ENCODE measurements at places on chromosomes 11 and 22. TPM values are rescaled to one million over a fixed set of nuclear protein-coding genes. Genes with fewer than 3 reads are reported as not detected.
A peak's percentile ranks its signal among the peaks of the same experiment; 100 is the strongest.

DNA sequence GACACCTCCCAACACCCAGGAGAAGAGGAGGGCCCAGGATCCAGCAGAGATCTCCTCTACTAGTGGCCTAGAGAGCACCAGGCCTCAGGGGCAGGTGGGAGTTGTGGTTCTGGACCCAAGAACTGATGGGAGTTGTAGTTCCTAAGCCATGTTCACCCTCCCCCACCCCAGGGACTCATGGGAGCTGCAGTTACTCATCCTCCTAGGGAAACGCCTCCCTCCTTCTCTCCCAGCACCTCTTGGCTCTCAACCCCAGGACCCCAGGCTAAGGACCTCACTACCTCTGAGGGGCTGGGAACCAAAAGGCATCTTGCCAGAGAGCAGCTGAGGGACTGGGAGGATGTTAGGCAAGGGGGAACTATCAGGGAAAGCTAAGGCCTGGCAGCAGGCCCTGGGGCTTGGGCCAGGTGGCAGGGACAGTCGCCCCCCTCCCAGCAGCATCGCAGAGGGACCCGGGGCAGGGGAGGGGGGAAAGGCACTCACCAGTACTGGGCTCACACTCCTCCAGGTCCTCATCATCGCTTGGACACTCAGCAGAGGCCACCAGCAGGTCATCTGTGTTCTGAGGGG lies 28.9 kb downstream of the SLC22A12 start:
- DNase-seq, result no peak

GRCh38 chr11:26767060-26767459 lies 45.2 kb upstream of the SLC5A12 start:
- no peak for DNase-seq

DNA sequence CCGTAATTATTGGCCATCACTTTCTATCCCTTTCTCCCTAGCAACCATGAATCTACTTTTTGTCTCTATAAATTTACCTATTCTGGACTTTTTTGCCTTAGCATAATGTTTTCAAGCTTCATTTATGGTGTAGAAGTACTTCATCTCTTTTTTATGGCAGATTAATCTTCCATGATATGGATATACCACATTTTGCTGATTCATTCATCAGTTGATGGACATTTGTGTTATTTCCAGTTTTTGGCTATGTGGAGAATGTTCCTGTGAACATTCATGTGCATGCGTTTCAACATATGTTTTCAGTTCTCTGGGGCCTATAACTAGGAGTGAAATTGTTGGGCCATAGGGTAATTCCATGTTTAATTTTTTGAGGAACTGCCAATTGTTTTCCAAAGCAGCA lies 12.8 kb downstream of the CAPN1 start:
- DNase-seq, result no peak

DNA sequence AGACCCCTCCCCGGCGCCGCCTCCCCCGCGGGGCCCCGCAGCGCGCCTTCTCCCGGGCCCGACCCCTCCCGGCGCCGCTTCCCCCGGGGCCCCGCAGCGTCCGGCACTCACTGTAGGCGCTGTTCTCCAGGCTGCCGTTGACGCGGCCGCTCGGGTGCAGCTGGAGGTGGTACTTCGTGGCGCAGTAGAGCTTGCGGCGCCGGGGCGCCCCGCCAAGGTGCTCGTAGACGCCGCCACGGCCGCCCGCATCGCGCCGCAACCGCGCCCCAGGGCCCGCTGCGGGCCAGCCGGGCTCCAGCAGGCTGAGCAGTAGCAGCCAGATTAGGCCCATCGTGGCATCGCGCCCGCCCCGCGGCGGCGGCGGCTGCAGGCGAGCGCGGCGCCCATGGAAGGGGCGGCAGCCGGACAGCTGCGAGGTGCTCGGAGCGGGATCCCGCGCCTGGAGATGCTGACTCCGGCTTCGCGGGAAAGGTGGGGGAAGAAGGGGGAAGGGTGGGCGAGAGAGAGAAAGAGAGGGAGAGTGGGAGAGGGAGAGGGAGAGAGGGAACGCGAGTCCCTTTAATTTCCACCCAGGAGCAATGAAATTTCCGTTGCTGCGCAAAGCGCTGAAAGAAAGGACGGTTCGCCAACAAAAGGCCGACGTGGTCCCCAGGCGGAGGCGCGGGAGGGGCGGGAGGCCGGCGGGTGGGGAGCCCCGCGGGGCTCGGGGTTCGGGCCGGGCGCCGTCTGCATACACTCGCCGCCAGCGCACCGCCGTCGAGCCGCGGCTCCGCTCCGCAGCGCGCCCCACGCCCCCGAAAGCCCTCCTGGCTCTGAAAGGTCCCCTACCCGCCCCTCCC lies at the start of gene FGF3:
Gene FGF3 (minus strand): TSS at position 814 of the 839 bp plus-strand sequence. CDS start 483 bp downstream, at position 331.
- no peak for DNase-seq

DNA sequence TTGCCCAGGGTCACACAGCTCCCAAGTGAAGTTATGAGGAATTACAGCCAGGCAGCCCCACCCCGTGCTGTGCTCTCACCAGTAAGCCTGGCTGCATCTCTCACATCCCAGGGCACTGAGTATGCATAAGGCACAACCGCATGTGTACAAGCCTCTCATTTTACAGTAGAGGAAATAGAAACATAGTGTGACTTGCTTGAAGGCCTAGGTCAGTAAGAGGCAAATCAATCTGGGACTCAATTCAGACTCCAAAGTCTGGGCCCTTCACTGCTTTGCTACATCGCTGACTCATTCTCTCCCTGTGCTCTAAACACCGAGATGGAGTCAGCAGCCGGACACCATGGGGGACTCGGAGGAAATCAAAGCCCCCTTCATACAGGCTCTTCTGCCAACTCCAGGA lies 7.9 kb downstream of the ABTB2 start:
- DNase-seq, result no peak

The PTPMT1 gene
- total RNA-seq, result 45.1 TPM

DNA sequence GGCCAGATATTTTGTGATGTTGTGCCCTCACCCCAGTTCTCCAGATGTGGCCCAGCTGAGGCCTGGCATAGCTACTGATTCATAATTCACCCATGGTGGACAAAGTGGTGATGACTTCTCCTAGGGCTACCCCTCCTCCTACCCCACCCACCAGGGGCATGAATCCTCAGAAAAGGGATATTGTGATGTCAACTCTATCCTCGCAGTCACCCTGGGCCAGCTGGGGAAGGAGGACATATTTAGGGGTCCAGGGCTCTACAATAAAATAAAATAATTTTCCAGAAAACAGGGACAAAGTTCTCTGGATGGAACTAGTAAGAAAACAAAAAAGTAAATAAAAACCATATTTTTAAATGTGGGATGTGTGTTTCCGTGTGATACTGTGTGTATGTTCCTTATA lies at the start of gene UBQLNL:
Gene UBQLNL (minus strand): TSS at position 101 of the 400 bp plus-strand sequence. CDS start 258 bp downstream, outside the sequence.
- DNase-seq, result no peak

GRCh38 chr11:9962722-9963121 lies 298.8 kb downstream of the SWAP70 start:
- no peak for DNase-seq

The MB gene
- total RNA-seq, result not detected

The ADAMTS15 gene
- 9.4 TPM for total RNA-seq

DNA sequence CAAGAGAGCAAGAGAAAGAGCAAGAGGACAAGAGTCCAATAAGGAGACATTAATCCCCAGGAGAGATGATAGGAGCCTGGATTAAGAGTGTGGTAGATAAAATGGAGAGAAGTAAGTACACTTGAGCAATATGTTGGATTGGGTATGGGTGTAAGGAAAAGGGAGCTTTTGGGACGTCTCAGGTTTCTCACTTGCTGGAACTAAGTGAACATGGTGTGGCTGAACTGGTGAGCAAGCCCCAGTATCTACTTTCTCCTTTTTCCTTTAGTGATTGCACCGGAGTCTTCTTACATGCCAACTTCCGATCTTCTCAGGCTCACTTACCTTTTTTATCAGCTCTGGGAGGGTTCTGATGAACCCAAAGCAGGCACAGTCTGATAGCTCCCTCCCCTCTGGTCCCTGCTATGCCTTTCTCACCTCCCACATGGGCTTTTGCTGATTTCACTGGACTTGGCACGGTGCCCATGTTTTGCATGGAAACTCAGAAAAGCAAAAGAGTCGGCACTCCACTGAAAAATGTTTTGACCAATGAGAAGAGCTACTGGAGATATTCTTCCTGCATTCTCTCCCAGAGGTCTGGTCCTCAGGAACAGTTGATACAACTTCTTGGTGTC lies 14.5 kb upstream of the APLNR start:
- peak; percentile 58 for DNase-seq

The ABCC8 gene
- total RNA-seq, result not detected

- peak; percentile 50 for DNase-seq
Observed at GRCh38 chr11:118002541-118003423, 16.6 kb downstream of the IL10RA start.

The SEC14L6 gene
- total RNA-seq, result 2.3 TPM

The SCN2B gene
- 2.3 TPM for total RNA-seq

- no peak for DNase-seq
Observed at GRCh38 chr22:50011447-50012210, 936 bp downstream of the IL17REL start.

DNA sequence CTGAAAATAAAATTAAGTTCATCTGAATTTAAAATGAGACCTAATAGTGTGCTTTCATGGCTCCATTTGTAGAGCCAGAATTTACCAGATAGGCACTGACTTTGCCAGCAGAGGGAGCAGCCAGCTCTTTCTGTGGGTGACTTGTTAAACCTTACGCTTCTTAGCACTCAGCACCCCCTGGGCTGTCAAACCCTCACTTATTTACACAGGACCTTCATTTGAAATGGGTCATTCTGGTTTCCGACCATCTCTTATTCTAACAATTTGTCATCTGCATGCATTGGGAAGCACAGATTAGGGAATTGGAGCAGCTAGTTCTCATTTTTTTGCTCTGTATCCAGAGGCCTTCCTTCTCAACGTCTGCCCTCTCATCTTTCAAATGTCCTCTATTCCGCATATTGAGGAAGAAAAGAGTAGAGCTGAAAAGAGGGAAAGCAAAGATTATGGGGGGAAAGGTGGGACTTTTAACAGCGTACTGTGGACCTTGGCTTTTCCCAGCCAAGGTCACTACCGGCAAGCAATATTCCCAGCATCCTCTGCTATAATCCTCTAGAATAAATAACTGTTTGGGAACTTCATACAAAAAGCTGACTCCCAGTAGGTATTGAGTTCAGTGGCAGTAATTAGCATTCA lies 3.1 kb downstream of the ASRGL1 start:
- DNase-seq, result peak; percentile 40

The TMPRSS6 gene
- total RNA-seq, result not detected

The UQCR10 gene
- total RNA-seq, result 76.6 TPM

The CFAP68 gene
- total RNA-seq, result 34.0 TPM

- DNase-seq, result no peak
Observed at GRCh38 chr11:104694259-104695064, 203.8 kb downstream of the CASP12 start.

The DNAJB7 gene
- total RNA-seq, result not detected

The OTOG gene
- total RNA-seq, result 1.8 TPM

GRCh38 chr11:10856689-10857458 lies 979 bp downstream of the ZBED5 start:
- no peak for DNase-seq

DNA sequence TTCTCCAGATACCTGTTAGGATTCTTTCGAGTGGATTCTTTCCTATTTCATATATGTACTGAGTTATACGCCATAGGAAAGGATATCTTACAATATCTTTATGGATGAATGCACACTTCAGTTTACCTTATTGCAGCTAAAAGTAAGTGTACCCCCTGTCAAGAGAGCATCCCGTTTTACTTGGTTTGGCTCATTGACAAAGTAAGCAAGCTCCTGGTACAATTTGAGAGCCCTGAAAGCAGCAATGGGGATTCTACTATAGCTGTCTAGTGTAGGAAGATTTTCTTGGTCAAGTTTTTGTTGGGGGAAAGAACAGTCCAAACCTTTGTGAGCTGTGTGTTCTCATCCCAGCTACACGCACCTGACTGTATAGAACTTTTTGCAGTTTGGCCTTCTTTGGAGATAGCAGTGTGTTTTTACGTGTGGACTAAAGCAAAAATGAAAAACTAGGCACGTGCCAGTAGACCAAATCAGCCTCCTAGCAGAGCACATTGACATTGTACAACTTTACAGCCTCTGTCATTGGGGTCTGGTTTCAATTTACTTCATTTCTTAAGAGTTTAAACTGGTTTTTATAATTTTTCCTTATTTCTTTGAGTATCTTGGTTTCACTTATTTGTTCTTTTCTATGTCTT lies 44.0 kb downstream of the PPP6R3 start:
- DNase-seq, result no peak

GRCh38 chr22:45783021-45783420 lies 111.4 kb downstream of the ATXN10 start:
- no peak for DNase-seq

The H19 gene
- total RNA-seq, result 14,601 TPM

- no peak for DNase-seq
Observed at GRCh38 chr11:2933375-2934020, 4.3 kb upstream of the PHLDA2 start.

DNA sequence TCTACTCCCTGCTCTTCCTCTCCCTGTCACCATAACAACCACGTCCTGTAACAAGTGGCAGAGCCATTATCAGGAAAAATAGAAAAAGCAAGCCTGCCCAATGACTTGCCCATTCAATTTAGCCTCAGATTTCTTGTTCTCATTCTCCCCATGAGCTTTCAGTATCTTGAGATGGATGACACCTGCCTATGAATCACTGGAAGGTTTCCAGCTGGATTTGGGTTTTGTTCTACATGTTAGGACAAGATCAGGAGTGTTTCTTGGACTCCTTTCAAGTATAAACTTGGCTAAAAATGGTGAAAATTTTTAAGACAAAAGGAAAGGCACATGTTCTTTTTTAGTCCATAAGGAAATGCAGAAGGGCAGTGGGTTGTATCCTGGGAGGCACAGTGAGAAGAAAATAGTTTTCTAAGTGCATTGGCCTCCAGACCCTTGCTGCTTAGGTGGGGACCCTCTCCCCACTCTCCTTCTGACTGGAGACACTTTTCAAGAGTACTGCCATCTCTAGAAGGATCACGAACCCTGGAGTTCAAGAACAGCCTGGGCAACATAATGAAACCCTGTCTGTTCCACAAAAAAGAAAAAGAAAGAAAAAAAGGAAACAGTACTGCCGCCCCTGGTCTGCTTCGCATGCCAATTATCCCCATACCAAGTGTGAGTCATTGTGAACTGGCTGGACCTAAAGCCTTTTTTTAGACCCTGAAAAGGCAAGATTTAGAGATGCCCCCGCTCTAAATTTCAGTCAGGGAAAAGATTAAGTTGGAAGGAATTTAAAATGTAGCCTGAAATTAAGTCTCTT lies 51.0 kb downstream of the MTNR1B start:
- no peak for DNase-seq

The LRRC32 gene
- total RNA-seq, result 37.9 TPM

DNA sequence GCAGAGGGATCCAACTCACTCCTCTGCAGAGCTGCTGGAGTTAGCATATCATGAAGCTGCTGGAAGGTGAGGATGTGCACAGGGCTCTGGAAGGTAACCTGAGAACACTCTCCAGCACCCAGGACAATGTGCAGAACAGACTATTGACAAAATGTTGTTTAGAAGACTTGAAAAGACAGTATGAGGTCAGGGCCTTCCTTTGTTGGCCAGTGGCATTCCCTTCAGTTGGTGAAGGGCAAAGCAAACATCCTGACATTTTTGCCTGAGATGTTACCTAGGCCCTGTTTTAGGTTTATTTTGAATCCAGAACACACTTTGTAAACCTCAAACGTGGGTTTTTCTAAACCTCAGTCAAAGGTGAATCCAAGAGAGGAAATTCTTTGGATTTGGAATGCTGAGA lies 67.8 kb downstream of the DEPDC5 start:
- DNase-seq, result no peak

GRCh38 chr11:19762266-19762665 lies 49.6 kb downstream of the NAV2 start:
- DNase-seq, result no peak

All from mesothelial cell of epicardium (in vitro differentiated cells).